Retina (tissue), 1 donor: ENCODE measurements at places on chromosomes 7 and 10.
A peak's percentile ranks its signal among the peaks of the same experiment; 100 is the strongest.

GRCh38 chr7:75985518-75986146 is 8.8 kb downstream of the TMEM120A start:
- no peak for DNase-seq

DNA sequence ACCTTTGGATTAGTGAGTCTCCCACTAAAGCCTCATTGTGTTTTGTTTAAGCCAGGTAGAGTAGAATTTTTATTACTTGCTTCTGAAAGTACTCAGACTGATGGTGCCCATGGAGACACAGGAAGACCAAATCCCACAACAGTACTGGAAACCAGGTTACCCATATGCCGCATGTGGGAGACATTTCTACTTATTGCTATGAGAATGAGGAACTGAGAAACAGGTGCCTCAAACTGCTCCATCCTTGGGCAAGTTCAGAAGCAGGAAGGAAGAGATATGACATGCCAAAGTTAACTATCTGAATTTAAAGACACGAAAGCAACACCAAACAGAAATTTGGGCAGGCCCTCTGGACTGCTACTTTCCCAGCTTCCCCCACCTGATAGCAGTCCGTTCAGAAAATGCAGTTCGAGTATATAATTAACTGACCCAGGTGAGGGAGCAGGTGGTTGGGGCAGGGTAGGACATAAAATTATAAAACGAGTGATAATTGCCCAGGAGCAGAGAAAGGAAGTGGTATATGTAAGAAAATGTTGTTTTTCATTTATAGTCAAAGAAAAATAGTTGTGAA is 382.3 kb upstream of the MTPN start:
- no peak for DNase-seq

GRCh38 chr7:74398426-74398825 is 55.3 kb upstream of the GTF2IRD1 start:
- no peak for DNase-seq

DNA sequence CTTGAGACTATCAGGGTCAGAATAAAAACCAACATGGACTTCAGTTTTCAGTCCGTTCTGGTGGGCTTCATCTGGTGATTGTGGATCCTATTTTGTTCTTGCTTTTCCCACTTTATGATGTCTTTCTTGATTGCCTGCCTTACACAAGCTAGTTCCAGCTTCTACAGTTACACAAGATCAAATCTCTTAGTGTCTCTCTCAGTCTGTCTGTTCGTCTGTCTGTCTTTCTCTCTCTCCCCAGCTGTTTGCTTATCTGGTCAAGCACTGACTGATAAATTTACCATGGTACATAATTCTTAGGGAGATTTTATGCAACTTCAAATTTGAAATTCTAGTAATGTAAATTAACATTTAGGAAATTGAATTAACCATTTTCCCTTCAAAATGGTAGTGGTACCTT is 35.8 kb downstream of the TAX1BP1 start:
- DNase-seq: no peak

DNA sequence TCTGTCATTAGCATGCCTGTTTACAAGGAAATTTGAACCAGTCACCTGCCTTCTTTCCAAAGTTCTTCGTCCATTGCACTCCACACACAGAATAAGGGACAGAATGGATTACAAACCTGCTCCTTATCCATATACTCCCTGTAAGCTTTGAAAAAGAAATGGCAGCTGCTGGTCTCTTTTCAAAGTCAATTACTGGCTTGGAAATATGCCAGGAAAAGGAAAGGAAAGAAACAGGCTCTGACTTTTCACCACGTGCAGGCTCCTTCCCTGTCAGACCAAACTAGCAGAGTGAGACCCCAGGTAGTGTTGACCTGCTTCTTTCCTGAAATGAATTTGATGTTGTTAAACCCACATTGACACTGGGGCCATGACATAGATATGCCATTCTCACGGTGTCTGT is 84.5 kb downstream of the LHFPL3 start:
- no peak for DNase-seq

GRCh38 chr10:114691442-114691941 is 33.4 kb upstream of the ABLIM1 start:
- DNase-seq: no peak

DNA sequence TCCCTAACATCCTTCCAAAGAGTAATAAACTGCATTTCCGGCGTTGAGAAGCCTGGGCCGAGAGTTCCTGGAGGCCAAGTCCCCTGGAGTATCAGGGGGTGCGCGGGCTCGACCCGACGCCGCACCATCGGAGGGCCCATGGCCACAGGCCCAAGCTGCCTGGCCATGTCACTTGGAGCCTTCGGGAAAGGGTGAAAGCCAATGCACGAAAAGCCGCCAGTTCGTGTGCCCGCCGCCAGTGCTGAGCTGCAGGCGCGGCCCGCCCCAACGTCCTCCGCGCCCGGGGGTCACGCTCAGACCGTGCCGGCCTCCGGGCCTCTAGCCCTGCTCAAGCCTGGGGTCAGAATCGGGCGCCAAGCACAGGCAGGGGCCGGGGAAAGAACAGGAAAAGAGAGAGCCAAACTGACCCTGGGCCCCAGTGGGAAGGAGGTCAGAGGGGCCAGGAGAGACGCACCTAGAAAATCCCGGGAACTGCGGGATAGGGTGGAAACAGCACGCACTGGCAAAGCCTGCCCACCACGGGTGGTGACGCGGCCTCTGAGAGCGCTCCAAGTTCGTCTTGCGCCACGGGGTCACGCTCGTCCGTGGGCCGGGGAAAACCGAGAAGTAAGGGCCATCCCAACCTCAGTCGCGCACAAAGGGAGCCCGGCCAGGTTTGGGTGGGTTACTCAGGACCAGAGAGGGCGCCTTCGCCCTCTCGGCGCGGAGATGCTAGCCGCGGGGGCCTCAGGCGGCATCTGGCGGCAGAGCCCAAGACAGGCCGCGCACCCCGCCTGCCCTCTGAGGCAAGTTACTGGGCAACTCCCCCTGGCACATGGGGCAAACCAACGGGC is 4.2 kb upstream of the EBF3 start:
- peak; percentile 83 for DNase-seq

DNA sequence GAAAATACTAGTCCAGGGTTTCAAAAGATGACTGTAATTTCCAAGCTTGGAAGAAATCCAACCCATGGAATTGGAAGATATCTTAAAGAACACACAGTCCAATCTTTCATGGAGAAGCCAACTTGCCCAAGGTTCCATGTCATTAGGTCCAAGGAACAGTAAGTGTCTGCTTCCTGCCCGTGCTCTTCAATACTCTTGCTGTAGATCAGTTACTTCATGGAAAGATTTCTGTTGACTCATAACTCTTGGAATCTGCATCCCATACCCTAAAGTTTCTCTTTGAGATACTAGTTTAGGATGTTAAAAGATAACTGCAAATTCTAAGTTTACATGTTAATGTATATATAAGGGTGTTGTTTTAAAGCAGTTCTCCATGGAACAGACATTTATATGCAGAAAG is 127.9 kb upstream of the SLC13A1 start:
- no peak for DNase-seq

- no peak for DNase-seq
Observed at GRCh38 chr7:43076189-43076605, 36.2 kb upstream of the HECW1 start.

- DNase-seq: no peak
Observed at GRCh38 chr7:156793334-156793733, 99.6 kb downstream of the LMBR1 start.

GRCh38 chr7:36949711-36950600 is 225.7 kb upstream of the AOAH start:
- DNase-seq: no peak

- DNase-seq: no peak
Observed at GRCh38 chr10:115845921-115846320, 427.1 kb downstream of the GFRA1 start.

DNA sequence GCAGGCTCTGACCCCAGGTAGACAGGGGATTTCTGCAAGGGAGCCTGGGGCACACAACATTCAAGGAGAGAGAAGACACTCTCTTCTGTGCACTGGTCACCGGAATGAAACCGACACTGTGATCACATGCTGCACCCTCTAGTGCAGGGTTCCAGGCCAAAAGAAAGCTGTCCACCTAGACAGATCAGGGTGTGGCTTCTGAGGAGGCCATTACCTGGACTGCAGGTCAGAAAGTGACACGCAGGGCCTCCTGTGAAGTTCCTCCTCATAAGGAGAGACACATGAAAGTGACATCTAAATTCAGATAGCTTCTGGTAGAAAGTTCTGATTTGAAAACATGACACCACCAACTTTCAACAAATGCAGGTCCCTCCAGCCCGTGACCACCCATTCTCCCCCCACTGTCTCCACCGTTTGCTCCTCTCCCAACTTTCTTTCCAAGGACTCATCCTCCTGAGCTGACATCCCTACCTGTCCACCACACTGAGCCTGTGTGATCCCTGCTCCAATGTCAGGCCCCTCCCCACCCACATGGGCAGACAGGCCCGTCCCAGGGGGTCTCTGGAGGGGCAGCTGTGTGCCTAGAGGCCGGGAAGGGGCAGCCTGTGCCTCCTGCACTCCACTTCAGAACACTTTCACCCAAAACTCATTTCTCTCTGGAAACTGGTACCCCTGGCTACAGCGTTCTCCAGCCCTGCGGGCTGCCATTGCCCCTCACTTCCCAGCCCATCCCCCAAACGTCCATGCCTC is 198.0 kb downstream of the TNS3 start:
- no peak for DNase-seq

DNA sequence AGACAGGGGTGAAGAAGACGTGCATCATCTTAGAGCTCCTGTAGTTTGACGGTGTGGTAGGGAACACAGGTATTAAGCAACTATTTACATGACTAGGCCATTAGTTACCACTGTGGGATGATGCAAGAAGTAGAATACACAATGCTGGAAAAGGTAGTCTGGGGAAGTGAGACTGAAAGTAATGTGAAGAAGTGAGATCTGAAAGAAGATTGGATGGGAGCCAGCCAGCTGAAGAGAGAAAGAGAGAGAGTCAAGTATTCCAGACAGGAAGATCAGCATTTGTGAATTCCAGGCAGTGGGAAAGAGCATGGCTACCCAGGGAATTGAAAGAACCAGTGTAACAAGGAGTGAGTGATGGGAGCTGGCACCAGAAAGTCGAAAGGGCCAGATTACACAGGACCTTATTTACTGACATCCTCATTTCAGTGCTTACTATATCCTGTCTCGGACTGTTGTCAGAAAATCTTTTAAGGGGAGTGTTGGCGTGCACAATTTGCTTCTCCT is 4.0 kb upstream of the CFAP58 start:
- DNase-seq: peak; percentile 57

DNA sequence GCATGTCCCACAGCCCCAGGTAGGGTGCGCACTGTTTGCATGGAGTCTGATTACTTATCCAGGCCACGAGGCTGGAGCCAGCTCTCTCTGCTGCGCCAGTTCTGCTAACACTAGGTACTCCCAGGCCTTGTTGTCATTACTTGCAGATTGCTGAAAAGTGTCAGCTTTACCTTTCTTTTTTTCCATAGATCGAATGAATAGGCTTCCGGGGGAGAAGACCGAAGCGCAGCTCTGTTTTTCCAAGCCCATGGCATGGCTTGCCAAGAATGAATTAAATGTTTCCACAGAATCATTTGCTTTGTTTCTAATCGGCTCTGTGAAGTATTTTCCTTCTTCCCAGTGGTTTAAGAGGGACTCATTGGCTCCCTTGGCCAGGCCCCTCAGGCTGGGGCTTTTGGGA is 285.8 kb downstream of the BMPER start:
- no peak for DNase-seq

DNA sequence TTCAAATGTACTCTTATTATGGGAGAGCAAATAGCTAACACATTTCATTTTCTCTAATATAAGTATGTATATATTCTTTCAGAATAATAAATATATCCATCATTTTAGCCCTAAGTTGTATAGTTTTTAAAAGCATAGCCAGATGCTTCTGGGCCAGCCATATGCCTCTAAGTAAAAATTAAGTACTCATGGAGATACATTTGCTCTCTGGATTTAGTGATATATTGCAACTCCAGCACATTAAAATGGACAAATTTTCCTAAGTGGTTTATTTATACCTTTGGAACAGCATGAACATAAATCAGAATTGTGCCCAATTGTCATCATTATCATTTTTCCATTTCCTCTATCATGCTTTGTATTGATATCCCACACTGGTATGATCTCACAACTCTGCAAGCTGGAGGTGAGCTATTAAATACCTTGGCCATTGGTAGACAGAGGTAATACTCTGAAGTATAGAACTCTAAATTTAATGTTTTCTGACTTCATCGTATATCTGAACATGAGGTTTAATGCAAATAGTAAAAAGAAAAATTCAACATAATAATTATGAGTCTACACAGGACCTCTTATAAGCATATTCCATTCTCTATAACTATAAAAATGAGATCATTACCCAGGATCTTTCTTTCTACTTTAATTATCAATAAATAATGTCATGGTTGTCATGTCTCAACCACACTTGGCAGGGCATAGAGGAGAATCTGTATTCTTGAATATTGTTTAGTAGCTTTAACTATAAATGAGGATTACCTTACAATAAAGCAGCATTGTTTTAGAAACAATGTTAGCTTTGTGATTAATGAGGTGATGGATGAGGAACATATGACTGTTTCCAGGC is 90.8 kb downstream of the AGMO start:
- no peak for DNase-seq

DNA sequence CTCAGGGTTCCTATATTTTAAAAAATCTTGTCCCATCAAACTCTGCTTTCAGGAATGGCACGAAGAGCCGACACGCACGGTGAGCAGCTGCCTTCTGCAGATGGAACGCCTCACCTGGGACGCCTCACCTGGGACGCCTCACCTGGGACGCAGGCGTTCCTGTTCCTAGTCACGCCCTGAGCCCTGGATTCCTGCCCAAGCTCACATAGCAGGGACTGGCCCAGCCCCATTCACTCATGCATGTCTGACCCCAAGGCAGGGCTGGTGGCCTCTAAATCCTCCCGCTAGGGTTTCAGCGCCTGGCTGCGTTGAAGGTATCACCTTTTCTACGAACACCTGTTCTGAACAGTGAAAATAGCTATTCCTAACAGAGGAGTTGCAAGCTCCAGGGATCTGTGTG is 49.8 kb downstream of the CARD11 start:
- no peak for DNase-seq

DNA sequence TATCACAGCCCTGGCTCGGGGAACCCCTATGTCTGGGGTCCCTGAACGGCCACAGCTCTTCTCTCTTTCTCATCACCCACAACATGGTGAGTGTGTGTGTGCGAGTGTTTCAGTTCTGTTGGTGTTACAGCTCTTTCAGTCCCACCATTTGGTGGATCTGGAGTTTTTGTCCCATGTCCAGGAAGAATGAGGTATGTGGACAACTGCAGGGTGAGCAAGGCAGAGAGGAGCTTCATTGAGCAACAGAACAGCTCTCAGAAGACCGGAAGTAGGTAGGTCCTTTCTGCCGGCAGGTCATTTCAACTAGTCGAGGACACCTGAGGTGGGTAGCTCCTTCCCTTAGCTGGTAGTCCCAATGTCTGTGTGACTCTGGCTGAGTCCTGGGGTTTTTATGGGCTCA is 9.5 kb downstream of the PAX4 start:
- no peak for DNase-seq

- DNase-seq: no peak
Observed at GRCh38 chr7:81190997-81191768, 272.3 kb upstream of the SEMA3C start.
